T-cell (primary cell): ENCODE measurements at places on chromosomes 4 and X. TPM values are rescaled to one million over a fixed set of nuclear protein-coding genes. Genes with fewer than 3 reads are reported as not detected.

COX7B gene
- total RNA-seq = 102 TPM

RENBP gene
- total RNA-seq = 14.1 TPM

ZAR1 gene
- not detected for total RNA-seq

ATOH1 gene
- not detected for total RNA-seq

TMPRSS11B gene
- total RNA-seq = not detected

XG gene
- total RNA-seq = not detected

STBD1 gene
- total RNA-seq = 1.0 TPM

CCSER1 gene
- total RNA-seq = 0.35 TPM

EGF gene
- total RNA-seq = not detected

FAM47A gene
- total RNA-seq = not detected

TMEM271 gene
- not detected for total RNA-seq

UTP14A gene
- total RNA-seq = 10.7 TPM

GPR82 gene
- total RNA-seq = 0.07 TPM

DMRTC1 gene
- 0.98 TPM for total RNA-seq

CHRDL1 gene
- not detected for total RNA-seq

RASGEF1B gene
- 7.3 TPM for total RNA-seq

ALPK1 gene
- 8.9 TPM for total RNA-seq

USP9X gene
- 59.8 TPM for total RNA-seq

SHOX gene
- not detected for total RNA-seq

CDKL2 gene
- total RNA-seq = 0.90 TPM

SLC6A14 gene
- total RNA-seq = 0.09 TPM

ZFP42 gene
- not detected for total RNA-seq

GYPB gene
- not detected for total RNA-seq

GAK gene
- 218 TPM for total RNA-seq

DMRTC1B gene
- 2.2 TPM for total RNA-seq

TRIM61 gene
- 1.9 TPM for total RNA-seq

PDGFRA gene
- total RNA-seq = 0.29 TPM

SMPX gene
- not detected for total RNA-seq

SHROOM3 gene
- 1.1 TPM for total RNA-seq

ING2 gene
- total RNA-seq = 5.0 TPM

PLS3 gene
- total RNA-seq = 0.33 TPM

IGSF1 gene
- not detected for total RNA-seq

CCNB3 gene
- 0.41 TPM for total RNA-seq

MAP7D3 gene
- 6.5 TPM for total RNA-seq

TCEANC gene
- total RNA-seq = 8.0 TPM

PAGE2B gene
- 0.59 TPM for total RNA-seq

COX7B2 gene
- total RNA-seq = not detected

PROM1 gene
- 2.0 TPM for total RNA-seq

GIMD1 gene
- total RNA-seq = not detected

NDST4 gene
- total RNA-seq = not detected

GAGE12F gene
- not detected for total RNA-seq

NSG1 gene
- total RNA-seq = 14.2 TPM
